Kasumi-1 (cell line): ENCODE measurements at places on chromosomes 7 and 10.

GRCh38 chr7:64999165-65000004 is 7.1 kb downstream of the ERV3-1 start:
- peak; percentile 97 for DNase-seq

DNA sequence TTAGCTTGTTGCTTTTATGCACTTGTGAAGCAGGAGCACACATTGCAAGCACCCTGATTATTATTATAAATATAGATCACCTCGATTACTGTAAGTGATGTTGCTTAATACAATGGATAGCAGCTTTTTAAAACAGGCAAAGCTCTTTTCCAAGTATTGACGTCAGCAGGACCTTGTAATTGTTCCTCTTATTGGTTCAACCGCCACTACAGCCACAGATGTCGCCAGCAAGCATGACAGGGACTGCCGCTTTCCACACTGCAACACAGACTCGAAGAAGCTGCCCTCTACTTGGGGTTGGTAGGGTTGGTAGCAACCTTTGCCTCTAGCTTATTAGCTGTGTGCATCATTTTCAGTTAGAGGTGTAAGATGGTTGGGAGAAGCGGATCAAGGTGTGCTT is 167.6 kb downstream of the ZNF365 start:
- DNase-seq = no peak

GRCh38 chr7:40542982-40543741 is 408.4 kb downstream of the SUGCT start:
- no peak for DNase-seq

GRCh38 chr7:101223528-101223927 is 5.6 kb downstream of the ZNHIT1 start:
- DNase-seq = no peak

DNA sequence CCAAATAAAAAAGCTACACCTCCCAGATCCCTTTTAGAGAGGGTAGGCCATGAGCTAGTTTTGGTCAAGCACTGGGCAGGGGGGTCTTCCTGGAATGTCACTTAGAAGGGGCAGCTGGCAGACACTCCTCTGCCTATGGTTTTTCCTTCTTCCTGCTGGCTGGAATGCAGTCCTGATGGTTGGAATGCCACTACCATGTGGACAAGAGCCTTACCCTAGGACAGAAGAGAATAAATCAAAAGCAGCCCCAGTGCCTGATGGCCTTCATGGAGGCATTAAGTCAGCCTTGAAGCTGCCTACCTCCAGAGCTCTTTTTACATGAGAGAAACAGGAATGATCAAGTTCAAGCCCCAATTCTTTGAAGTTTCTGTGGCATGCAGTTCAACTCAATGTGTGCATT is 43.5 kb upstream of the SORBS1 start:
- DNase-seq = no peak
